Osteocyte (in vitro differentiated cells): ENCODE measurements at places on chromosomes 5 and 9.

DNA sequence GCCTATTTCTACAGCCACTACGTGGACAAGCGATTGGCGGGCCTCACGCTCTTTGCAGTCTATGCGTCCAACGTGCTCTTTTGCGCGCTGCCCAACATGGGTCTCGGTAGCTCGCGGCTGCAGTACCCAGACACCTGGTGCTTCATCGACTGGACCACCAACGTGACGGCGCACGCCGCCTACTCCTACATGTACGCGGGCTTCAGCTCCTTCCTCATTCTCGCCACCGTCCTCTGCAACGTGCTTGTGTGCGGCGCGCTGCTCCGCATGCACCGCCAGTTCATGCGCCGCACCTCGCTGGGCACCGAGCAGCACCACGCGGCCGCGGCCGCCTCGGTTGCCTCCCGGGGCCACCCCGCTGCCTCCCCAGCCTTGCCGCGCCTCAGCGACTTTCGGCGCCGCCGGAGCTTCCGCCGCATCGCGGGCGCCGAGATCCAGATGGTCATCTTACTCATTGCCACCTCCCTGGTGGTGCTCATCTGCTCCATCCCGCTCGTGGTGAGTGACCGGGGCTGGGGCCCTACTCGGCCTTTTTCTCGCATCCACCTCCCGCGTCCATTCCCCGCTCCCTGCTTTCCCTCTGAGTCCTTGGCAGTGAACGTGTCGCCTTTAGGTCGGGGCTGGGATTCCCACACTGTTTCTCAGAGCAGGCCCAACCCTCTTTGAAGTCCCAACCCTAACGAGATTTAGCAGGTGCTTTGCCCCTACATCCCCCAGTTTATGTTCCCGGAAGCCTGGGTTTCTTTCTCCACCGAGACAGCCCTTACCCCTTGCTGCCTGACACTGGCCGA is 1.8 kb downstream of the PTGER4 start:
- DNase-seq: no peak

DNA sequence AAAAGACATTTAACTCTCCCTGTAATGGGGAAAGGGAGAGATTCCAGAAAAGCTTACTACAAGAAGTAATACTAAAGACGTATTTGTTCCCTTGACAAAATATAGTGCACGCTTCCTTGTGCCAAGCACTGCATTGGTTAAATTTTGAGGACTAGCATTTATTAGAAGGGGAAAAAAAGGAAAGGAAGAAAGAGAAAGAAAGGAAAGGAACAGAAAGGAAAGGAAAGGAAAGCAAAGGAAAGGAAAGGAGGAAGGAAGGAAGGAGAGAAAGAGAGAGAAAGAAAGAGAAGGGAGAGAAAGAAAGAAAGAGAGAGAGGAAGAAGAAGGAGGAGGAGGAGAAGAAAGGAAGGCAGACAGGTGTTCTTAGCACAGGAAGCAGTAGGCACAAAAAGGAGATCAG is 110.1 kb upstream of the CDH6 start:
- DNase-seq: no peak

GRCh38 chr5:75113354-75114113 is 61.2 kb upstream of the GCNT4 start:
- DNase-seq: no peak

- DNase-seq: no peak
Observed at GRCh38 chr5:141186897-141187512, at the start of gene PCDHB9. TSS of gene PCDHB9 (plus strand) at chr5:141187161. CDS start at chr5:141187319, 158 bp downstream.

GRCh38 chr5:168209244-168209995 is 82.0 kb upstream of the WWC1 start:
- DNase-seq: no peak

GRCh38 chr5:137073189-137073588 is 425.9 kb downstream of the SPOCK1 start:
- no peak for DNase-seq

- DNase-seq: no peak
Observed at GRCh38 chr5:27788184-27788583, 749.8 kb upstream of the CDH9 start.

GRCh38 chr5:87588316-87588715 is 175.6 kb upstream of the CCNH start:
- DNase-seq: no peak

- DNase-seq: no peak
Observed at GRCh38 chr5:74446725-74447241, 193.7 kb downstream of the ENC1 start.

DNA sequence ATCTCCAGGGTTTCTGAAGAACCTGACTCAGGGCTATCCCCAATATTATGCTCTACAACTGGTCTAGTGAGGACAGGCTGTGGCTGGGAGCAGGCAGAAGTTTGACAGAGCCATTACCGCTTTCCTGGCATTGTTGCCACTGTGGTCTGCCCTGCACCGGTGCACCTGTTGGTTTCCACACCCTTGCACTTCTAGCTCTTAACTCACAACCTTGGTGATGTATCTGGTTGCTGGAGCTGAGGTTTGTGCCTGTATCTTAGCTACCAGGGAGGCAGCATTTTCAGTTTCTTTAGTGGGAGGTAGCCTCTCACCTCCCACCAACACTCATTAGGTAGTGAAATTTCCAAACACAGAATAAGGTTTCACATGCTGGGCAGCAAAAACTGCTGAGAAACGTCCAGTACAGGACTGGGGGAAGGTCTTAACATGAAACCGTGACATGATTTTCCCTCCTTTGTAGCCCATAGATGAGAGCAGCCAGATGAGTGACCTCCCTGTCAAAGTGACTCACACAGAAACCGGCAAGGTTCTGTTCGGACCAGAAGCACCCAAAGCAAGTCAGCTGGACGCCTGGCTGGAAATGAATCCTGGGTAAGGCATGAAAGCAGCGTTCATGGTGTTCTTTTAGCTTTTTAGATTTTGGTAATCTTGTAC is 57.7 kb downstream of the SMARCA2 start:
- DNase-seq: no peak

GRCh38 chr9:107793541-107793940 is 304.0 kb upstream of the KLF4 start:
- DNase-seq: no peak

DNA sequence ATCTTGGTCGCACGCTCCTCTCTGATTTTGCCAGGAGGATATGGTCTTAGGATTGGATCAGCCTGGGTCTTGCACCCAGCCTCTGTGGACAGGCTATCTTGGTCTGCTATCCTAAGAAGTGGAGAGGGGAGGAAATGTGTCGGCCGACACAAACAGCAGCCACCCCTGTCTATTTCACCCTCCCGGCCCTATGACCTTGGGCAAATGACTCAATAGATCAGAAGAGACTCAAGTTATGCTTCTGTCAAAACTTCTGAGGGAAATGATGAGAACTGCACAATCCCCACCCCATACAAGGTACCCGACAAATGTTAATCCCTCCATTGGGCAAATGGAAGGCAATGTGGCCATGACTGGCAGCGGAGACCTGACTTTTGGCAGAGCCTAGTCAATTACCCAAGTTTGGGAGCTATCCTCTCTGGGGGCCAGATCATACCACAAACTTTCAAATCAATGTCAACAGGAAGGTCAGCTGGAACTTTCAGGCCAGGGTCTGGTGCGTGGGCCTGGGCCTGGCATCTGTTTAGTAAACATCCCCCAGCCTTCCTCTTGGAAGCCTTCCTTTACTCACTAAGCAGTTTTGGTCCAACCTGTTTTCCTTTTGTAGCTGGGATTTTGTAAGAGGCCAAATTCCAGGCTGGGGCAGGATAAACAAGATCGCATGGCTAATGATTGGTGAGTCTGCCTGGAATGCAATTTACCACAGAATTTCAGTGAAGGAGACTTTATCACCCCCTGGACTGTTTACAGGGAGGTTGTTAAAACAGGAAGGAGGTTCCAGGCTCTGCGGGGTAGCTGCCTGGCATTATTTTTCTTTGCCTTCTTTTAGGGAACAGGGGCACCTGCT is 64.2 kb upstream of the CPEB4 start:
- no peak for DNase-seq

GRCh38 chr5:93782978-93783377 is 41.6 kb upstream of the POU5F2 start:
- DNase-seq: no peak

GRCh38 chr9:116928289-116928688 is 241.2 kb downstream of the TRIM32 start:
- DNase-seq: no peak

- no peak for DNase-seq
Observed at GRCh38 chr5:81140441-81140840, 92.7 kb upstream of the CKMT2 start.

DNA sequence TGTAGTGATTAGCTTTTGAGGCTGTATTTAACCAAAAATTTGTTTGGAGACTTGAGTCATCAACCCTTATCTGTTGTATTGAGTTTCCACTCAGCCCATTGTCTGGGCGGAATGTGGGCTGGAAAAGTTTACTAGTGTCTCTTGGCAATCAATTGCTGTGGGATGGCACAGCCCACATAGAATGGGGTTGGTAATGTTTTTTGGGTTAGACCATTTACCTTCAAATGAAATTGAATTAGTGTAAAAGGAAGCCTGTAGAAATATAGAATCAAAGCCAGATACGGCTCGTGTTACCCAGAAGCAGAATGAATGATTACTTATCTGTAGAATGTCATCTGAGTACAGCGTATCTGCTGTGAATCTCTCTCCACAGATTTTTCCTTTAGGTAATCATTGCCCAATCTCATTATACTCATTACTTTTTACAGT is 142.9 kb downstream of the AOPEP start:
- DNase-seq: no peak

DNA sequence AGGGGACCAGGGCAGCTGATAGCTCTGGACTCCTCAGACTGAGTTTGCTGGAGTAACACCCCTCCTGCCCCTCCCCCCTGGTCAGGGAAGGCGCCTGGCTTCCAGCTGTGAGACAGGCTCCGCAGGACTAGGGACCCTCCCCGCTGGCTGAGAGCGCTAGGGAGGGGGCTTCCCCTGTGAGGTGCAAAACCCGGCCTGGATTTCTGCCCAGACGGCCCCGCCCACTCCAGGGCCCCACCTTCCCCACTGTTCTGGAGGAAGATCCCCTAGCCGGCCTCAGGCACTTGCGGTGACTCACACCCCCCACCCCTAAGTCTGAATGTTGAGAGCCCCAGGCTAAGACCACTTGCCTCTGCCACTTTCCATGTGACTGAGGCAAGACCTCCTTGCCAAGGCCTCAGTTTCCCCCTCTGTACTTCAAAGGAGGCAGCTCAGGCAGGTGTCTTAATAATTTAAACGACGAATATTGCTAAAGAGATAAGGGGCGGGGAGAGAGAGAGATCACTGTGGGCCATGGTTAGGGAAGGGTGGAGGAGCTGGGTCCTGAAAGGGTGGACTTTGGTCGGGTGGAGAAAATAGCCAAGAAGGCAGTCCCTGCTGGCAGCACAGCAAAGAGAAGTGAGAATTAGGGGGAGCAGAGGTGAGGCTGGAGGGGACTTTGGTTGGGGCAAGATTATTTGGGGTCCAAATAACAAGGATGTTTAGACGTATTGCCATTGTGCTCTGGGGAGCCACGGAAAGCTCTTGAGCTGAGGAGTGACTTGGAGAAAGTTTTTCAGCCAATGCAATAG is 1.0 kb upstream of the DAB2IP start:
- peak; percentile 87 for DNase-seq

- DNase-seq: peak; percentile 88
Observed at GRCh38 chr5:128674837-128675446, 136.9 kb upstream of the FBN2 start.
